ENCODE measurements at places on chromosomes 7 and 10.

GRCh38 chr7:157408258-157409101 is 71.7 kb downstream of the DNAJB6 start:
- DNase-seq = no peak

DNA sequence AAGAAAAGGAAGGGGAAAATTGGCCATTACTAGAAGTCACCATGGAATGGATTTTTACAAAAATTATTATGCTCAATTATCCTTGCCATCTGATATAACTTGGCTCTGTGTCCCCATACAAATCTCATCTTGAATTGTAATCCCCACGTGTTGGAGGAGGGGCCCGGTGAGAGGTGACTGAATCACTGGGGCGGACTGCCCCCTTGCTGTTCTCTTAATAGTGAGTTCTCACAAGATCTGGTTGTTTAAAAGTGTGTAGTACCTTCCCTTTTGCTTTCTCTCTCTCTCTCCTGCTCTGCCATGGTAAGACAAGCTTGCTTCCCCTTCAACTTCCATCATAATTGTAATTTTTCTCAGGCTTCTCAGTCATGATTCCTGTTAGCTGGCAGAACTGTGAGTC is 1023.6 kb downstream of the XPNPEP1 start:
- no peak for DNase-seq

GRCh38 chr10:66941491-66941890 is 15.7 kb downstream of the LRRTM3 start:
- no peak for DNase-seq

DNA sequence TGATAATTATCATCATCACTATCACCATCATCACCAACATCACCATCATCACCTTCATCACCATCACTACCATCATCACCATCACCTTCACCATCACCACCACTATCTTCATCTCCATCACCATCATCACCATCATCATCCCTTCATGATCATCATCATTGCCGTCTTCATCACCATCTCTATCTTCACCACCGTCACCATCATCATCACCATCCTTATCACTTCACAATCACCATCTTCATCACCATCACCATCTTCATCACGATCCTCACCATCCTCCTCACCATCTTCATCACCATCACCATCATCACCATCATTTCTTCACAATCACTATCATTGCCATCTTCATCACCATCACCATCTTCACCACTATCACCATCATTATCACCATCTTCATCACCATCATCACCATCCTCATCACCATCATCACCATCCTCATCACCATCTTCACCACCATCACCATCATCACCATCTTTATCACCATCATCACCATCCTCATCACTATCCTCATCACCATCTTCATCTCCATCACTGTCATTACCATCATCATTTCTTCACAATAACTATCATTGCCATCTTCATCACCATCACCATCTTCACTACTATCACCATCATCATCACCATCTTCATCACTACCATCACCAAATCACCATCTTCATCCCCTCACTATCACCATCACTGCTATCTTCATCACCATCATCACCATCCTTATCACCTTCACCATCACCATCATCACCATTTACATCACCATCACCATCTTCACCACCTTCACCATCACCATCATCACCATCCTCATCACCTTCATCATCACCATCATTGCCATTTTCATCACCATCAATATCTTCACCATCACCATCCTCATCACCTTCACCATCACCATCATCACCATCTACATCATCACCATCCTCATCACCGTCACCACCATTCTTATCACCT is 72.4 kb upstream of the DNAAF5 start:
- DNase-seq = no peak

DNA sequence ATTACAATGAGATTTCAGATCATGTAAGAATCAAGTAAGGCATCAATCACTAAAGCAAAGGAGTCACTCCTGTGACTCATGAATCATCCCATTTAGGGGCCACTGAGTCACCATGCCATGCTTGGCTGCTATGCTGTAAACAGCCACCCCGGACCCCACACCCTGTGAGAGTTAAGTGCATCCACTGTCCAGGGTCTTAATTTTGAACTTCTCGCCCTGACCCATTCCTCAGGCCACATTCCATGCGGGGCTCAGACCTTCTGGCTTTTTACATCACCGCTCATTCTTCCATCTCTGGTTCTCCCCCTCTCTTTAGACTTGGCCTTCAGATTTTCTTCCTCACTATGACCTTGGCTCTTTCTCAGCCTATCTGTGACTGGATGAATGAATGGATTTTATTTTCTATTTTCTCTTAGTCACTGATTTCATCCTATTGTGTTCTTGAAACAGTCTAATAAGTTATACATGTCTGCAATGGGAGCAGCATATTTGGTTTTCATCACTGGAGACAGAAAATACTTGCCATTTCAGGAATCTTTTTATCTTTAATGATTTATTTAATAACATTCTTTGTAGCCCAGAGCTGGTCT is 239.6 kb downstream of the SKIDA1 start:
- DNase-seq = no peak

DNA sequence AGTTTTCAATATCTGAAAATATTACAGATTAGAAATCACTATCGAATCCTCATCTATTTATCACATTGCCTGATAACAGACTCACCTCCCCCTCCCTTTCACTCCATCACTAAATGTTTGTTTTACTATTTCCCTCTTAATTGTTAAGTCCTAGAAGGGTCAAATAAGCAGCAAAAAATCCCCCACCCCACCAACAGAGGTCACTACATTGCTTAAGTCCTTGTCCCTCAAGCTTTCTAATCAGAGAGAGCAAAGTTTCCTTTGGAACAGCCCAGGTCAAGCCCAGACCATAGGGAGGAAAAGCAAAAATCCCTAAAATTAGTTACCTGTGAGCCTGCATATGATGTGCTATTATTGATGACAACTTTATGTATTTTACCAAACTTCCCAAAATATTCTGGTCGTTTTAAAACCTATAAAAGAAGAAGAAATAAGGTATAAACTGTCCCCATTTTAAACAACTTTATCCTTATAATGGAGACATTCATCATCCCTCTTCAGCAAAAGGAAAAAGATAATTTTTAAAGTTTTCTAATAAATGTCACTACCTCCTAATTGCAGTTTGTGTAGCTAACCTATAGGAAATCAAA is 95.0 kb downstream of the CNOT4 start:
- DNase-seq = peak; percentile 44

GRCh38 chr10:48525113-48525512 is 79.8 kb downstream of the ARHGAP22 start:
- no peak for DNase-seq

DNA sequence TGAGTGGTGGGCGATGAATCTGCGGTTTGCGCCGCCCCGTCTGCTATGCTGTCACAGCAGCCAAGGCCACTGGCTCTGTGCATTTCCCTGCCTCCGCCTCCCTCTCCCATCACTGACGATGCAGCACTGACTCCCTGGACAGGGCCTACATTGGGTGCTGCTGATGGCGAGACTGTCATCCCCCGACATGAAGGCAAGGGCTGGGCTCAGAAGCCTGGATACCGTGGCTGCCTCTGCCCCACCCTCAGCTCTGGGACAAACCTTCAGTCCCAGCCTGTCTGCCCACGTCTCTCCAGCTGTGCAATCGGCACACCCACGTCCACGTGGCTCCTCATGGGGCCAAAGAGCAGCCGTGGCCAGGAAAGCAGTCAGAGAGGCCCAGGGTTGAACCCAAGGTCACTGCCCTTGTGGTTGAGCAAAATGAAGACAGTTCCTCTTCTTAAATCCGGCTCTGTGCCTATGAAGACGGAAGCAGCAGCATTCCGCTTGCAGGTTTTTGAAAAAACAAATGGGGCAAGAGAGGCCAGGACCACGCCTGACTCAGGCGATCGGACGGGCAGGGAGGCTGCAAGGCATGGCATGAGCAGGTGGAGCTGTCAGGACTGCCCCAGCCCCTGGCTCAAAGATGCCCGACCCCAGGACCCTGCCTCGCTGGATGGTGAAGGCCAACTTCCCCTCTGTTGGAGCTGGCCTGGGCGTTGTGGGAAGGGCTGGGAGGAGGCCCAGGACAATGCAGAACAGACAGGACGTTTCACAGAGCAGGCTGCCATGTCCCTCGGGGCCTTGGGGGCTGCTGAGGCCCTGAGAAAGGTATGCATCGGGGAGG is 517.5 kb downstream of the DNAJB6 start:
- no peak for DNase-seq

DNA sequence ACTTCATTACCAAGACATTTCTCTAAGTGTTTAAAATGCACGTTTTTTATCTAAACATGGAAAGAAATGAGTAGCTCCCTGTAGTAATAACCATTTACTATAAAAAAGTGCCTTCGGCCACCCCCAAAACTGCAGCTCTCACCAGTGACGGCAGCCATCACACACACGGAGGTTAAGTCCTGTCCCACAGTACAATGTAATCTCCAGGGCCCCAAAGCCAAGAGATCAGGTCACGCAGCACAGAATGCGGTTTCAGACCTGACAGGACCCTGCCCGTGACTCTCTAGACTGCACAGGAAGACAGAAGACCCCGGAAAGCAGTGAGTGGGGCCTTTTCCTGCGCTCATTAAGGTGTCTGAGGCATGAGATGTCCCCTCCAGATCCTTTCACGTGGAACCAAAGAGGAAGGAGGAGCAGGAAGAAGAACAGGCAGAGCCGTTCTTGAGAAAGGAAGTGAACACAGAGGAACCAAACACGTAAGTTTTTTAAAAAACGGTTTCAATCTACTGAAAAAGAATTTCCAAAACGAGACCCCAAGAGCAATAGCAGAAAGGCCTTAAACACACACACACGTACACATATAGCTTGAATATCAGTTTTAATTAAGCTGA is 125.7 kb downstream of the ZMYND11 start:
- DNase-seq = no peak

- DNase-seq = peak; percentile 40
Measured at GRCh38 chr10:31083765-31084184, 52.1 kb upstream of the ZNF438 start.

- no peak for DNase-seq
Measured at GRCh38 chr7:55022002-55022985, 3.5 kb downstream of the EGFR start.

DNA sequence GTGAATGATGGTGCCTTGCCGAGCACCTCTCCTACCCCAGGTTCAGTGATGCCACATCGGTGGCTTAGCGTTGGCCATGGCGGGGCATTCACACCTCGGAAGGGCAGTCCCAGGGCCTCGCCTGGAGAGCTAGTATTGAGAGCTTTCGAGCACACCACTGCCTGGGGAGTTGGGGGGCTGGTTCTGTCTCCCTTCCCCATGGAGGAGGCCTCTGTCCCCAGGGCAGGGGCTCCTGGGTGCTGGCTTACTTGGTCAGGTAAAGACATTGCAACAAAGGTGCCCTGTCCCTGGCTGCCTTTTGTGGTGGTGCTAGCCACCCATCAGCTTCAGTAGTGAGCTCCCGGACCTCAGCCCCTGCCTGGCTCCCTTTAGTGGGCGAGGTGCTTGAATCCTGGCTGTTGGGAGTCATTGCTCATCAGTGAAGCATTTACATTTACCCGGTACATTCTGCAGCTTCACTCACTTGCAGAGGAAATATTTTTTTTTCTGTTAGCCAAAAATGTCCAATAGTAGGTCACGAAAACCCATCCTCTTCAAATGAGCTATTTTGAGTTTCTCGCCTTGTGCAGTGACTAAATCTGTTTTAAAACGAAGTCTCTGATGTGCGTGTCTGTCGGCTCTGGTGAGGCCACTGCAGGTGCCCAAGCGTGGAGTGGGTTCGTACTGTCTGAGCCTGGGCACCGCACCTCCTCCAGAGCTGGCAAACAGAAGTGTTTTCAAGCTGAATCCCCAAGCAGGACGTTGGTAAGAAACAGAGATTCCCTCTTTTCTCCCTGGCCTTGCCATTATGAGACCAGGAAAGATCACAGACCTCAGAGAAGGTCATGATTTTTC is 95.5 kb downstream of the INPP5A start:
- no peak for DNase-seq

DNA sequence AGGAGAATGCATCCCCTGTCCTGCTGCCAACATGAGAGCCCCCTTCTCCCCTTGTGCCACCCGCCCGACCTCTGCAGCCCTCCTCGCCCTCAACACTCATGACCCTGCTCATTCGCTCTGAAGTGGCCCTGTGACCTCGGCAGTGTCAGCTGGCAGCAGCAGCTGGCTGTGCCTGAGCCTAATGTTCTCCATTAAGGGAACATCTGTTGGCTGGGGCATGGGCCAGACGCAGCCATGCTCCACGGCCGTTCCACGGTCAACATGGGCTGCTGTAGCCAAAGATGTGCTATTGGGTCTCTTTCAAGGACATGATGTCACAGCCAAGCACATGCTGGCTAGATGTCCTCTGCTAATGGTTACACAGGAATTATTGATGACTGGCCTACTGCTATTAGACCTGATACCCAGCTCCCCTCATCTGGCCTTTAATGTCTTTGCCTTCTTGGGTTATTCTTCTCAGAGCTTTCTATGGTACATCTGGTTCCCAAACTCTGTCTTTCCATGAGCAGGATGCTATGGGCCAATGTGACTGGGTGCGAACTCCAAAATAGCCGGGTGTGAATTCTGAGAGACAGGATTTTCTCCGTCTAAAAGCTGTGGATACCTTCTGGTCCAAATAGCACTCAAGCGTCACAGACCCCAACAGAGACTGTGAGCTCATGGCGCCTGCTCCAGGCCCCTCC is 22.4 kb downstream of the ADCYAP1R1 start:
- no peak for DNase-seq

- no peak for DNase-seq
Measured at GRCh38 chr7:105980645-105981396, 17.8 kb downstream of the CDHR3 start.

GRCh38 chr7:128071376-128071775 is 40.1 kb upstream of the LRRC4 start:
- no peak for DNase-seq

- DNase-seq = no peak
Measured at GRCh38 chr7:130096243-130096827, 26.0 kb downstream of the KLHDC10 start.

- no peak for DNase-seq
Measured at GRCh38 chr7:43481902-43482678, 100.8 kb upstream of the STK17A start.

DNA sequence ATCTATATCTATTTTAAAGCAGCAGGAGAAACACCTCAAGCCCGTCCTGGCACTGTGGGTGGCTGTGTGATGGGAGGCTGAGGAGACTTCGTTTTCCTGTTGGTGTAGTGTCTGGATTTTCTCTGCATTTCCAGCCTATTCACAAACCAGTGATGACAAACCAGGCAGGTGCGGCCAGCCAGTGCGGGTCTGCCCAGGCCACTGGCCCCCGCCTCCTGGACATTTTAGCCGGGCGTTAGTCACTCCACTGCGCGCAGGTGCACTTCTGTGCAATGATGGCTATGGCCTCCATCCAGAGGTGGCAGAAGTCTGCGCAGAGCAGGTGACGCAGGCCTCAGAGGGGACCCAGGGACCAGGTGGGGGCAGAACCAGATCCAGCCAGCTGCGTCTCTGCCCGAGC is 64.9 kb upstream of the PITRM1 start:
- no peak for DNase-seq

All from T-helper 2 cell (primary cell).